ENCODE measurements at places on chromosomes 2 and 18. TPM values are rescaled to one million over a fixed set of nuclear protein-coding genes. Genes with fewer than 3 reads are reported as not detected.

DNA sequence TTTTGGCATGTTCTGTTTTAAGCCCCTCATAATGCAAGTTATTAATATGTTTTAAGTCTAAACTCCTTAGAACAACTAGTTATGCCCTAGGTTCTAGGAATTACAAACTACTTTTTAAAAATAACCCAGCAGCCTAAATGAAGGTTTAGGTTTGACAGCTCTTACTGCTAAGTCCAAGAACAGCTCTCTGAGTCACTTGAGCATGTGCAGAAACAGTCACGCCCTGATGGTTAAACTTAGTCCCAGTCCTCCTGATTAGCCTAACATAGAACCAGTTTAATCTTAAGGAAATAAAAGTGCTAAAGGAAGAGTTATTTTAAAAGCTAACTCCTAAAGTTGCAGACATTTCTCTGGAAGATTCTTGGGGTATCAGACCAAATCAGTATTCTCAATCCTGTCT, 72.5 kb downstream of the RMDN2 start:
- peak; percentile 70 for DNase-seq

- DNase-seq = no peak
These were observed 110.9 kb upstream of the CTDP1 start for GRCh38 chr18:79568543-79569205.

DNA sequence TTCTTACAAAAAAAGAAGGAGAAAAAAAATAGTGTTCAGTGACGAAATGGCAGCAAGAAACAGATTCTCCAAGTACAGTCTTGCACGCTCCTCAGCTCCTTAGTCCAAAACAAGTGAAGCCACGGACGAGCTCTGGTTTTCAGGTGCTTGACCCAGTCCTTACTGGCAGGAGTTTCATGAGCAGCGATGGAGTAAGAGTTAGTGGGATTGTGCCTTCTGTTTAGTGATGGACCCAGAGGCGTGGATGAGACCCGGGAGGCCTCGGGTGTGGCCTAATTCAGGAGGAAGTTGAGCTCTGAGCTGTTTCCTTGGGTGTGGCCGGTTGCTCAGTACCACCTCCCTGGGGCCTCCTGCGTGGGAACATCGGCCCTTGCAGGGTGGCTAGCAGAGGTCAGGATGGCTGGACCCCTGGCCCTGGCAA, 52.0 kb downstream of the KIF5C start:
- no peak for DNase-seq

GRCh38 chr18:31219395-31219794, 56.7 kb upstream of the DSC1 start:
- no peak for DNase-seq

DNA sequence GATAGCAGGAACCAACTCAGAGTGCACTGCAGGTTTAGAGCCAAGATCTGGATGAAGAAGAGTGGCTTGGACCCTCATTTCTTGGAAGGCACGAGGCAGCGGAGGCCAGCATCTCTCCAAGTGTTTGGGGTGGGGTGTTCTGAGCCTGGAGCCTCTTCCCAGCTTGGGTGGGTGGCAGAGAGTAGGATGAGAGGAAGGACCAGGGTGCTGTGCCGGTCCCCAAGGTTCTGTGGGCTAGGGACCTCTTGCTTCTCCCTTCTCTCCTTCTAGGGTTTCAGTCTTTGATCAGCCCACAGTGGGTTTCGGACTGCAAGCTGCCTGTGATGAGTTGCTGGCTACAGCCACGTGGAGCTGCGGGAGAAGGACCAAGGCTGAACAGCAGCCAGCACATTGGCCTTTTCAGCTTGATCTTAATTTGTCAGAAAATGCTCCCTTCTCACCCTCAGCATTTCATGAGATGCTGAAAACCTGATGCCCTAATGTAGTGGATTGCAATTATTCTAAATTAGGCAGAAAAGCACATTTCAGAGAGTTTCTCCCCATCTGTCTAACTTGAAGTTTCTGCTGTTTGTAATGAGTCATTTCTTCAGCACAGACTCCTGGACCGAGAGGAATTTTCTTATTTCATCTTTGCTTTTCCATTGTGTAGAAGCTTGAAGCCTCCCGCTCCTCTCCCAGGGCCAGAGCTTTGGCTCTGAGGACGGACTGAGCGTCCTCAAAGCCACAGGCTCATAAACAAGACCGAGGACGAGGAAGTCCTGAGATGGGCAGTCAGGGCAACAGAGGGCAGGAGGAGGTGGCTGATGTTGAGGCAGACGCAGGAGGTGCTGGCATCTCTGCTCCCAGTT, 99.1 kb upstream of the HDAC4 start:
- peak; percentile 54 for DNase-seq

DNA sequence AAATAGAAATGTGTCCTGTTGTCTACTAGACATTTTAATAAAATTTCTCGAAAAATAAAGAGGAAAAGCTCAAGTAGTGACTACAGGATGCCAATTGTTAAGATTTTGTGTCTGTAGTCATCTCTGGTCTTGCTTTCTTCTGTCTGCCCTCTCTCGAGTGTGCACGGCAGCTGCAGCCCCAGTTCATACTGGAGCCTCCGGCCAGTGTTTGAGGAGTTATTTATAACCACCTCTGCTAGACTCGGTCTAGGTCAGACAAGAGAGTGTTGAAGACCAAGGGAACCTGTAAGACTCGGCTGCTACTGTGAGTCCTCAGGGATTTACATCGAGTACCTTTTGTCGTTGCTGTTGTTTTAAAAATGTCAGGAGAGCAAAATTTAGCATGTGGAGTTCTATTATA, 810.1 kb upstream of the POU3F3 start:
- no peak for DNase-seq

DNA sequence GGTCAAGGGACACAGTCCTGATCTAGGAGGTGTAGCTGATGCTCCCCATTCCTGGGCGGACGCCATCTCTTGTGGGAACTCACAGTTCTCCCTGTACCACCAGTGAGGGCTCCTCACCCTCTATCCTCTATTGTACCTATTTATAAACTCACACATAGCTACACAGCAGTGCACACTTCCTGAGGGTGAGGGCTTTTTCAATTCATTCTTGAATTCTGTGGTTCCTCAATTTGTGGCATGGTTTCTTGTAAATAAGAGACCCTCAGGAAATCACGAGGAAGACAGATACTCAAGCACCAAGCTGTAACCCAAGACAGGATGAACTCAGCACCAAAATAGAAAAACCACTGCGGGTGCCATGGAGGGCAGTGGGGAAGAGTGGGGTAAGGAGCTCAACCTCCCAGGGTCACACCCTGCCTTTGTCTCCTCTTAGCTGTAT, 245.9 kb upstream of the PXDN start:
- DNase-seq = no peak

Gene HNRNPA3
- 62.2 TPM for total RNA-seq

Gene CRYBA2
- not detected for total RNA-seq

Gene MAB21L4
- not detected for total RNA-seq
